Activated CD8-positive, alpha-beta T cell treated with anti-CD3 and anti-CD28 coated beads, Interleukin-2, amount 10 ng/mL, durations not matched to agents 7 days and 5 days (primary cell): ENCODE measurements at places on chromosomes 2 and 18. TPM values are rescaled to one million over a fixed set of nuclear protein-coding genes. Genes with fewer than 3 reads are reported as not detected.

UGT1A8 gene
- not detected for total RNA-seq

ABCG5 gene
- not detected for total RNA-seq

RNF152 gene
- not detected for total RNA-seq

UGT1A3 gene
- total RNA-seq, result not detected

EHD3 gene
- 0.21 TPM for total RNA-seq

TGFBRAP1 gene
- 16.4 TPM for total RNA-seq

GRCh38 chr2:230751062-230751461, 38.4 kb downstream of the CAB39 start:
- DNase-seq, result no peak
- no peak overlapping the region for H3K4me3 ChIP-seq
- H3K27ac ChIP-seq, result peak overlapping the region; percentile 0
- no peaks in the 10 kb centered on the region for H3K27me3 ChIP-seq
- H3K36me3 ChIP-seq, result peaks cover 71% of the 10 kb centered on the region
- peaks cover 69% of the 10 kb centered on the region for H3K4me1 ChIP-seq

DNA sequence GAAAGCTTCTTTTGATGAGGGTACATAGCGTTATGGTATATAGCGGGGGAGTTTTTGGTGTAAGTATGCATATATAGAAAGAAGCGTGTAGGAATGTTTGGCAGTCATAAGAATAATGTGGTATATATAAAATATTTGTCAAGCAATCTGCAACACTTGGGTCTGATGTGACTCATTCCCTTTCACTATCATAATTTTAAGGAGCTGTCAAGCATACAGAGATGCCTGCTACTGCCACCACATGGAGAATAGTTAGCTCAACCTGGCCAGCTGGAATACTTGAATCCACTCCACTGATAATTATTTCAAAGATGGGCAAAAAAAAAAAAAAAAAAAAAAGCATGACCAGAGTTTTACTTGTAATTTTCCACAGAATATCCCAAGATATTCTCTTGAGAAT, 559.8 kb upstream of the REG3G start:
- no peak overlapping the region for H3K4me3 ChIP-seq
- no peaks in the 10 kb centered on the region for H3K36me3 ChIP-seq
- H3K27me3 ChIP-seq, result no peaks in the 10 kb centered on the region
- no peak overlapping the region for H3K27ac ChIP-seq

DNA sequence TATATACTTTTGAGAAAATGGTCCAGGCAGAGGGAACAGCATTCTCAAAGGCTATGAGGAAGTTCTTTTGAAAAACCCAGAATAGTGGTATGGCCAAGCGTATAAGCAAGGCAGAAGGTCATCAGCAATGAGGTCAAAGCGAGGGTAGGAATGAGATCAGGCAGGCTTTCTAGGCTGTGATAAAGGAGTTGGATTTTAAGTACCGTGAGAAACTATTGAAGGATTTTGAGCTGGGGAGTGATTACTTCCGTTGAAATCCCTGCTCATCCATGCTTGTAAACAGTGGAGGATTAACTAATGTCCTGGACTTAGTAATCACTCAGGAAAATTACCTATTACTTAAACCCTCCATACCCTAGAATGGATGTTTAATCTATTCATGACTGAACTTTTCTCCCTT, 50.2 kb downstream of the EMILIN2 start:
- H3K4me1 ChIP-seq, result peaks cover 8% of the 10 kb centered on the region
- no peak overlapping the region for H3K4me3 ChIP-seq
- H3K27ac ChIP-seq, result no peak overlapping the region
- peaks cover under 1% of the 10 kb centered on the region for H3K36me3 ChIP-seq
- no peak for DNase-seq
- H3K27me3 ChIP-seq, result no peaks in the 10 kb centered on the region

DNA sequence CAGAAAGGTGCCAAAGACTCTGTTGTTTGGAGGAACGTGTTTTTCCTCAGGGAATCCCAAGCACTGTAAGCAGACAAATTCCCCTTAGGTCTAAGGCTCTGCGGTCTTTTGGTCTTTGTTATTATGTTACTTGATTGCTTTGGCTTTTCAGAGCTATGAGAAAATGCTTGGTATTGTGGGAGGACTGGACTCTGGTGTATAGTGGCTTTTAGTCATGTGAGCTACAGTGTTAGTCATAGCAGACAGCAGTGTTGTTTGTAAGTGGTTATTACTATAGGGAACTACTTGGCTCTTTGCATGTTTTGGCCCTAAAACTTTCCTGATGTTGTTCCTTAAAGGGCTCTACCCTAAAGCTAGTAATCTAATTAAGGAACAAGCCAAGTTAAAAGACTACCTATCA, 956.2 kb upstream of the LRATD1 start:
- H3K4me1 ChIP-seq, result no peaks in the 10 kb centered on the region
- no peak overlapping the region for H3K27ac ChIP-seq
- DNase-seq, result no peak
- H3K27me3 ChIP-seq, result no peaks in the 10 kb centered on the region
- no peak overlapping the region for H3K4me3 ChIP-seq
- H3K36me3 ChIP-seq, result no peaks in the 10 kb centered on the region

DNA sequence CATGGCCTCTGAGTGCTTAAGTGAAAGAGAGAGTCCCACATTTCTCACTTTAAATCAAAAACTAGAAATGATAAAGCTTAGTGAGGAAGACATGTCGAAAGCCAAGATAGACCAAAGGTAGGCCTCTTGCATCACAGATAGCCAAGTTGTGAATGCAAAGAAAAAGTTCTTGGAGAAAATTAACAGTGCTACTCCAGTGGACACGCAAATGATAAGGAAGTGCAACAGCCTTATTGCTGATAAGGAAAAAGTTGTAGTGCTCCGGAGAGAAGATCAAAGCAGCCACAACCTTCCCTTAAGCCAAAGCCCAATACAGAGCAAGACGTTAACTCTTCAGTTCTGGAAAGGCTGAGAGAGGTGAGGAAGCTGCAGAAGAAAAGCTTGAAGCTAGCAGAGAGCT, 32.1 kb downstream of the PSMD1 start:
- no peaks in the 10 kb centered on the region for H3K4me1 ChIP-seq
- H3K4me3 ChIP-seq, result no peak overlapping the region
- no peak for DNase-seq
- no peaks in the 10 kb centered on the region for H3K27me3 ChIP-seq
- no peak overlapping the region for H3K27ac ChIP-seq
- peaks cover 41% of the 10 kb centered on the region for H3K36me3 ChIP-seq
